ENCODE measurements at places on chromosomes 6 and 20.

DNA sequence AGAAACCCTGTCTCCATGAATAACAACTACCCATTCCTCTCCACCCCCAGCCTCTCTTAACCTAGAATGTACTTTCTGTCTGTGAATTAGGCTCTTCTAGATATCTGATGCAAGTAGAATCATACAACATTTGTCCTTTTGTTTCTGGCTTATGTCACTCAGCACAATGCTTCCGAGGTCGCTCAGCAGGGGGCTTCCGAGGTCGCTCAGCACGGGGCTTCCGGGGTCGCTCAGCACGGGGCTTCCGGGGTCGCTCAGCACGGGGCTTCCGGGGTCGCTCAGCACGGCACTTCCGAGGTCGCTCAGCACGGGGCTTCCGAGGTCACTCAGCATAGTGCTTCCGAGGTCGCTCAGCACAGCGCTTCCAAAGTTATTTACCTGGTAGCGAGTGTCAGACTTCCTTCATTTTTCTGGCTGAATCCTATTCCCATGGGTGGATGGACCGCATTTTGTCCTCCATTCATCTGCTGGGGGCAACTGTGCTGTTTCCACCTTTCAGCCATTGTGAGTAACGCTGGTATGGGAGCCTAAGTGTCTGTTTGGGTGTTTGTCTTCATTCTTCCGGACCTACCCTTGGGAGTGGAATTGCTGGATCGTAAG lies 31.0 kb upstream of the BHLHE23 start:
- DNase-seq, result no peak

DNA sequence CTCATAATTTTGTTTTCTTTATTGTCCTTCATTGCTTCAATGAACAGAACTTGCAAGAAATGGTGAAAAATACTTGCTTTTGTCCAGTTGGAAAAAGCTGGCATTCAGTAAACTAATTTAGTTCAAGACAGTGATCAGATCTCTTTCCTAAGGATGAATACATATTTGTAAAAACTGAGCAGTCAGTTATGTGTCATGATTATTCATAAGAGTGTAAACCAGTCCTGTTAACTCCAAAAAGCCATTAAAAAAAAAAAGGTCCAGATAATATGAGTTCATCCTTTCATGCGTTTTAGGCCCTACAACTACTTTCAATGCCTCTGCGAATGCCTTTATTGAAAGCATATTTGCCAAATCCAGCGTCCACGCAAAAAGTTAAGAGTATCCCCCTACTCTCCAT lies 609 bp downstream of the PGM3 start:
- DNase-seq, result peak; percentile 38

DNA sequence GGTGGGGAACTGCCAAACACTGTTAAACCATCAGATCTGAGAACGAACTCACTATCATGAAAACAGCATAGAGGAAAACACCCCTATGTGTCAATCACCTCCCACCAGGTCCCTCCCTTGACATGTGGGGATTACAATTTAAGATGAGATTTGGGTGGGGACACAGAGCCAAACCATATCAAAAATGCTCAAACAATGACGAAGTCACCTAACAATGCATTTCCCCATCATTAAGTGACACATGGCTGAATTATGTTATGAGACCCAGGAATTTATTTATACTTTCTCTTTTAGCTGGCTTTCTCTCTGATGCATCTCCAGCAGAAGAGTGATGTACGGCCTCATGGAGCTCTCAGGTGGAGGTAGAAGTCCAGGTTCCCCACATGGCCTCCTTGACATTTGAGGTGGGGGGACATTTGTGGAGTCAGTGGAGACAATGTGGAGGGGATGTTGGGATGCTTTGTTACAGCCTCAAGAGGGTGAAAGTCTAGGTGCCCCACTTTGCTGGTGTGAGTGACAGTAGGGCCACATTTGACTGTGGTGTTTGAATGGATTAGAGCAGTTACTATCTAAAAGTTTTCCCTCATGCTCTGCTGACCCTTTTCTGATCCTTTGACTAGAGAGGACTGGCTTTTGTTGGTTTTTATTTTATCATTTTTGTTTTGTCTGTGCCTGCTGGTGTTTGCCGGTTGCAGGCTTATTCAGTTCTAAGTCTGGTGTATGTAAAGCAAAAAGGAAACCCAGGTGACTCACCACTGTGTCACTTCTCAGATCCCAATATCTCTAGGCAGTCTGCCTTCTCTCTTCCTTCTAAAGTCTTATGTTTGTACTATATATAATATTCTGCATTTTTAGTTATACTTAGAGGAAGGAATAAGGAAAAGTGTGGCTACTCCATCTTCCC lies 18.5 kb upstream of the DCBLD1 start:
- peak; percentile 46 for DNase-seq

DNA sequence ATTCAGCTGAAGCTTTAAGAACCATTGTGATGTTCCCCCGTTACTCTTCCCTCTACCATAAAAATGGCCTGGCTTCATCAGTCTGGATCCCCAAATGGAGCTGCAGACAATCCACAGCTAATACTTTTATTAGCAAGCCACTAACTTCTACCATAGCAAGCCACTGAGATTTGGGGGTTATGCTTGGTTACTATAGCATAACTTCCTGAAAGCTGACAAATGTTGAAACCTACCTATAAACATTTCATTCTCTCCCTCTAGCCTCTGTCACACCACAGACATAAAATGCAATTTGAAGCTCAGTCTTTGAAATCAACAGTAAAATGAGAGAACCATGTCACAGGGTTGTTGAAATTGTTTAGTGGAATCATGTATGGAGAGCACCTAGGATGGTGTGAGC lies 3.0 kb upstream of the HTR1E start:
- DNase-seq, result no peak

GRCh38 chr6:46271728-46272127 lies 100.9 kb upstream of the ENPP5 start:
- no peak for DNase-seq

GRCh38 chr20:53381568-53382262 lies 211.9 kb downstream of the ZNF217 start:
- no peak for DNase-seq

- no peak for DNase-seq
Observed at GRCh38 chr6:138421608-138422007, 17.6 kb downstream of the HEBP2 start.

- DNase-seq, result peak; percentile 29
Observed at GRCh38 chr6:4413073-4413472, 277.7 kb upstream of the ECI2 start.

- DNase-seq, result no peak
Observed at GRCh38 chr6:46628976-46629375, 23.6 kb downstream of the CYP39A1 start.

DNA sequence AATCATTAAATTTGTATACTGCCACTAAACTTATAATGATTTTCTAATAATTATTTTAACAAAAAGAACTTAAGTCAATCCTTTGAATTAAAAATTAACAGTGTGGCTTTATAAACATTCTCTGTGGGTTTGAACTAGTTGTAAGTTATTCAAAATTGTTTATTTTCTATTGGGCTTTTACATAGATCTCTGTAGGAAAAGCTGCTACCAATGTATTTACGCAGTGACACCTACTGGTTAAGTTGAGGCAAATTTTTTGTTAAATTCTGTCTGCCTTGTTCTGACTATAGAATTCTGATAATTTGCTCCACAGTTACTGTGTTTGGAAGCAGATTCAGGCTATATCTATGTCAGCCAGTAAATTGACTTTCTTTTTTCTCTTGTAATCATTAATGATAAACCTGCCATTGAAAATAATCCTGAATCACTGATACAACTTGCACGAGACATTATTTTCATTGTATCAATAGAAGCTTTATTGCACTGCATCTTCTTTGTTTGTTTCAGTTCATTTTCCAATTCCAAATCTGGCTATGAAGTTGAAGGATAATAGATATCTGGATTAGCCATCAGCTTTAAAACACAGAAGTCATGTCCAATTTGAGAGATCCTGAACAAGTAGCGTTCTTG lies 66.0 kb upstream of the UTRN start:
- peak; percentile 27 for DNase-seq

DNA sequence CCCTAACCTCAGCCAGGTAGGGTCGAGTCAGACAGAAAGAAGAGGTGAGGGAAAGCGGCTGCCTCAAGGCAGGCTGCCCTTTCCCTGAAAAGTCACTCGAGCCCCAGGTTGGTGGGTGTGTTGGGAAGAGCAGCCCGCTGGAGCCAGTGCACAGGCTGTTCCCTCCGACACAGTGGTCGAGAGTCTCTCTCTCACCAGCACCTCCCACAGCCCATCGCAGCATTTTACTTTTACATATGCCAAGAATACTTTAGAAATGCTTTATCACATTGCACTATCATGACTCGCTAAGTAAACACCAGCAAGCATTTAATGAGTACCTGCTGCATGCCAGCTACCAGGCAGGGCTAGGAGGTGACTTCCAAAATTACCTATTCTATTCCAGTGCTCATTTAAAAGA lies 1.7 kb downstream of the PRPH2 start:
- DNase-seq, result peak; percentile 16

DNA sequence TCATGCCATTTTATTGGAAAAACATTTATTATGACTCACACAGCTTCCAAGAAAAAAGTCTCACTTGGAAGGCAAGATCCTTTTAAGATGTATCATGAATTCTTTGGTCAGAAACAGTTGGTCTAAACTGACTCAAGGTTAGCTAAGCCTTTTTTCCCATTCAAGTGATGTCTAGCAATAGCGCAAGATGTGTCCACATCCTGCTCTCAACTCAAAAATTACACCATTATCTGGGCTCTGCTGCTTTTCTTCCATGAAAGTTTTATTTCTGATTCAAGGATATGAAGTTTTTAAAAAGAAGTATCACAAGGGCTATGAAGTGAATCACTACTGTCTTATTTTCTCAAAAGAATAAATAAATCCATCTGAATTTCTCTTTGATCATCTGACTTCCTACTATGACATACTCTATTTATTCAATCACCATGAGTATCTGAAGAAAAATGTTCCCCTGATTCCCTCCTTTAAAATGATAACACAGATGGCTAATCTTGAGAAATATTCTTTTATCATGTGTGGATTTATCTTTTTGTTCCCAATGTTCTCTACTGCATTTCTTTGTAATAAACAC lies 139.2 kb downstream of the AHI1 start:
- peak; percentile 52 for DNase-seq

GRCh38 chr20:42701948-42702347 lies 487.8 kb downstream of the PTPRT start:
- DNase-seq, result no peak

DNA sequence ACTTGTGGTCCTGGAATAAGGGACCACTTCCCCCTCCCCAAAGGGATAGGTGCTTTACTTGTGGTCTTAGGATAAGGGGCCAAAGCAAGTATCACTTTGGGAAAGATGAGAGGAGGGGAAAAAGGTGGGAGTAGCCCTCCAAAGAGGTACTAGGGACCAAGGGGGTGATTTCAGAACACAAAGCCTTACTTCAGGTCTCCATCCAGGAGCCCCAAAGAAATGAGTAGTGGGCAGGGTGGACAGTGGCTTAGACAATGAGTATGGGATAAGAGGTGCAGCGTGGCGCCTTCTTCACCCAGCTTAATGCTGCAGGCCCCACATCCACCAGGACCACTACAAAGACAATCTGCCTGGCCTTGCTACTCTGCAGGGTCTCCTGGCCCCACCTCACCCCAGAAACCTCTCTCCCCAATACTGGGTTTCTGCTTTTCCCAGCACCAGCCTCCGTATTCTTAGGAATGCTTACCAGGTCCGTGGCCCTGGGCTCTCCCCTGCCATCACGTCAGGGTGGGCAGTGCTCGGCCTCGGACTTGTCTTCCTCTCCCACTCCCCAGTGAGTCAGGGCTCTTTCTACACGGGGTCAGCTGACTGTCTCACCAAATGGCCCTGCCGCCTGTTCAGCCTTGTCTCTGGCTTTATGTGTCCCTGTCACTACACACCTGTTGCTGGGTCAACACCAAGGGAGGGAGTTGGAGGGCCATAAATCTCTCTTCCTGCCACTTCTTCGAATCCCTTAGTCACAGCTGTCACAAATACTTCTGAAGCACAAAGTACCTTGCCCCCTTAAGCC lies 3.1 kb downstream of the NNAT start:
- no peak for DNase-seq

GRCh38 chr20:43186312-43186711 lies 3.4 kb downstream of the PTPRT start:
- no peak for DNase-seq

DNA sequence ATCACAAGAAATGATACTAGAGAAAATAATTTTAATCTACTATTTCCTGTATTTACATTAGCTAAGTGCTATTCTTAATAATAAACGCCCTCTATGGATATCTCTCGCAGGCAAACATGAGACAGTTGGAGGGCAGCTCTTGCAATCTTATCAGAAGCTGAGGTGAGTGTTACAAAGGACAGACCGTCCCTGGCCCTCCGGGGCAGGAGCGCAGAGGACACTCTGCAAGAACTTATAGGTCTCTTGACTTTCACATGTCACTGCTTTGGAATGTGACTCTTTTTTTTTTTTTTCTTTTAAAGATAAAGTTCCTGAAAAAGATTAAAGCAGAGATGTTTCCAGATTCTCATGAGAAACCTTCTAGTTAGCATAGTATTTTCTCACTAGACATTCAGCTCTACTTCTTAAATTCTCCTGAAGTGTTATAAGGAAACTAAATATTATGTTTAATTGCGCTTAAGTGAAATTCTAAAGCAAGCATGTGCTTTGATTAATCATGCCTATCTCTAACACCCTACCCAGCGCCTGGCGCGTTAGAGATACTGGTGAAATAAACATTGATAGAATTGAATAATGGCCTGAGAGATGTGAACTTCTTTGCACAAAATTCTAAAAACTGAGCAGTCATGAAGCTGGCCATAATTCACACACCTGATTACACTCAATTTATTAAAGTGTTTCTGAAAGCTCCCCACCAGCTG lies 57.4 kb downstream of the SYTL3 start:
- peak; percentile 56 for DNase-seq

DNA sequence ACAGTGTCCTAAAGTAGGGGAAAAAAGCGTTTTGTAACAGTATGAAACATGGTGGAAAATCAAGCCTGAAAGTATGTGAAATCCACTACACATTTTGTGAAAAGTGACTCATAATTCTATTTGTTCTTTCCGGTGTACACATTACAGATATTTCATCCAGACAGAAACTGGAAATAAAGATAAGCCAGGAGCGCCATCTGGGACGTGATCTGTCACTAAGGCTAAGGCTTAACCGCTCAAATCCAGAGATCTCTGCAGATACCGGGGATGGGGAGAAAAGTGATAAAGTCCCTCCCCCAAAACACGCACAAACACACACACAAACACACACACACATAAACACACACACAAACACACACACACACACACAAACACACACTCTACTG lies 26.6 kb upstream of the SRSF6 start:
- DNase-seq, result no peak

- DNase-seq, result no peak
Observed at GRCh38 chr6:68651011-68651985, 16.2 kb downstream of the ADGRB3 start.

- DNase-seq, result no peak
Observed at GRCh38 chr6:89944826-89945407, 50.6 kb downstream of the GJA10 start.

- no peak for DNase-seq
Observed at GRCh38 chr20:64150756-64151632, 13.3 kb upstream of the MYT1 start.

- DNase-seq, result no peak
Observed at GRCh38 chr20:9955646-9956045, 79.1 kb upstream of the ANKEF1 start.

GRCh38 chr6:27871924-27872638 lies 40.1 kb downstream of the OR2B2 start:
- peak; percentile 95 for DNase-seq

All from AG08396 (cell line).